NB4 (cell line): ENCODE measurements at places on chromosomes 3 and 15.

DNA sequence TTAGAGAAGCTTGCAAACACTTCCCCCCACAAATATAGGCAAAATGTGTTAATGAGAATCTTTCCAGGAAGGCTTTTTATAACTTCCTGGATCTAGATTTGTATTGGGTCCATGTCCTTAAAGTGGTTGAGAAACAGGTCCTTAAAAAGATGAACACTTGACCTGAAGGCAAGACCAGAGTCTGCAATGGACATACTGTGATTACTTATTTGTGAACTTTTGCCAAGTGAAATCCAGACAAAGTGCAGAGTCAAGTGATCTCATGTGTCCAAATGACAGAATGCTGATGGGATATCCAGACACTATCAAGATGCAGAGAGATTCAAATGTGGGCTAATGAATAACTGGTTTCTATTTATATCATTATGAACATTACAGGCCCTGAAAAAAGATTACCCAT is 43.8 kb downstream of the FRMD4B start:
- DNase-seq: no peak

DNA sequence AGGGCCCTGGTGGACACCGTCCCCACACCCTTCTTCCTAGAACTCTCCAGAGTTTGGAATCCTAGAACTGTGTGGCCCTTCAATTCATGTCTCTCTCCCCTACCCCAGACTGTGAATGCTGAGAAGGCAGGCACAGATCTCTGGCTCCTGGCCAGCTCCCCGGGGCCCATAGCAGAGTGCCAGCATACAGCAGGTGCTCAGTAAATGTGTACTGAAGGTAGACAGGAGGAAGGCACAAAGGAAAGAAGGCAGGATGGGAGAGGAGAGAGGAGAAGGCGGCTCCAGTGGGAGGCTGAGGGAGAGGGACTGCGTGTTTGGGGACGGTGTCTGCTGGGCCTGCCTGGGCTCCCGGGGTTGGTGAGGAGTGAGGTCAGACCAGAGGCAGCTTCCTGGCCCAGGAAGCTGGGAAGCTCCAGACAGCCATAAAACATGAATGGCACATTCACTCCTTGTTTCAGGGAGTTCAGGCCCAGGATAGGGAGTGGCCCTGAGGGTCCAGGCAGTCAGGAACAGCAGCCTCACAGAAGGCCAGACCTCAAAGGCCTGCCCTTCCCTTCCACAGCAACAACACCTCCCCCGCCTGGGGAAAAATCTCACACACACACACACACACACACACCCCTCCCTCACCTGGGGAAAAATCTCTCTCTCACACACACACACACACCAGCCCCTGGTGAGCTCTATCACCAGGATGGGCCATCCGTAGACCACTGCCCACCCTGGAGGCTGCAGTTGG is 137.1 kb upstream of the PRR20G start:
- no peak for DNase-seq

DNA sequence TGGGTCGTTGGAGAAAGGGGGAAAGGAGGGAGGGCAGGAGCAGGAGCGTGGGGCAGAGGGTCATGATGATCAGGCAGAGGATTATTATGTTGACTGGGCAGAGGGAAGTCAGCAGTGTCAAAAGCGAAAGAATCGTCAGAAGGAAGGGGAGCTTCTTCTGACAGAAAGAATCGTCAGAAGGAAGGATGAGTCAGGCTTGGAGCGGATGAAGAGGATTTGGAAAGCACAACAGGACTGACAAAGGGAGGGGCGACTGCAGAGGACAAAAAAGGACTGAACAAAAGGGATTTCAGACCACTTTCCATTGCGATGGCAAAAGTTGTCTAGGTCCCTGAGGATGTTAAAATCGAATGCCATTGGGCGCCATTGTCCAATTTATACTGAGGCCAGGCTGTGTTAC is 1053.5 kb downstream of the SI start:
- DNase-seq: no peak

DNA sequence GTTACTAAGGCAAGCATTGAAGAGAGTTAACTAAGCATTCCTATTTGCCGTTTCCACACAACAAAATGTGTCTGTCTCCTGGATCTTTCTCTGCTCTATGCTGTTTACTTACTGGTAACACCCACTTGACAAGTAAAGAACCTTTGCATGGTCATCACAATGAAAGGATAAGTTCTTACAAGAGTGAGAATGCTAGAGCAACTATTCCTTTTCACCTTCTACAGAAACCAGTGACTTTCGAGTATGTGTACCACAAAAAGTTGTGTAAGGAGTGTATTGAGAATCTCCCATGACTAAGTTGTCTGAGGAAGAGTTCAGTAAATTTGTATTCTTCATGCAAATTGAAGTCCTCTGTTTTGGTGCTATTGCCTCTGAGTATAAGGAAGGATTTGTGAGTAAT is 10.8 kb downstream of the TIPARP start:
- peak; percentile 18 for DNase-seq

- peak; percentile 73 for DNase-seq
Observed at GRCh38 chr3:119891944-119892721, 110.2 kb downstream of the NR1I2 start.

GRCh38 chr3:165434516-165434915 is 238.3 kb upstream of the SLITRK3 start:
- DNase-seq: no peak

- no peak for DNase-seq
Observed at GRCh38 chr3:59284926-59285325, 235.1 kb upstream of the CFAP20DC start.

DNA sequence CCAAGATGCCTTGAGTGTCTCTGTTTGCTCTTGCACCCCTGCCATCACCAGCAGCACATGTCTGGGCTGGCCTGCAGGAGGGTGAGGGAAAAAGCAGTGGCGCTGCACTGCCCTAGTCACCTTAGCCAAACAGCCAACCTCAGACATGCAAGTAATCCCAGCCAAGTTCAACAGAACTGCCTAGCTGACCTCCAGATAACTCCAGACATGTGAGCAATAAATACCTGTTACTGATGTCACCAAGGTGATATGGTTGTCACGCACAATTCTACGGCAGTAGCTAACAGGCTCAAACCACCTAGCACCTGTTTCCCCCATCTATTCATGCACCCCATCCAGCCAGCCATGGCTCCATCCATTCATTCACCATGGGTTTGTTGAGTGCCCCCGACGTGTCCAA is 99.9 kb downstream of the SRGAP3 start:
- DNase-seq: no peak

DNA sequence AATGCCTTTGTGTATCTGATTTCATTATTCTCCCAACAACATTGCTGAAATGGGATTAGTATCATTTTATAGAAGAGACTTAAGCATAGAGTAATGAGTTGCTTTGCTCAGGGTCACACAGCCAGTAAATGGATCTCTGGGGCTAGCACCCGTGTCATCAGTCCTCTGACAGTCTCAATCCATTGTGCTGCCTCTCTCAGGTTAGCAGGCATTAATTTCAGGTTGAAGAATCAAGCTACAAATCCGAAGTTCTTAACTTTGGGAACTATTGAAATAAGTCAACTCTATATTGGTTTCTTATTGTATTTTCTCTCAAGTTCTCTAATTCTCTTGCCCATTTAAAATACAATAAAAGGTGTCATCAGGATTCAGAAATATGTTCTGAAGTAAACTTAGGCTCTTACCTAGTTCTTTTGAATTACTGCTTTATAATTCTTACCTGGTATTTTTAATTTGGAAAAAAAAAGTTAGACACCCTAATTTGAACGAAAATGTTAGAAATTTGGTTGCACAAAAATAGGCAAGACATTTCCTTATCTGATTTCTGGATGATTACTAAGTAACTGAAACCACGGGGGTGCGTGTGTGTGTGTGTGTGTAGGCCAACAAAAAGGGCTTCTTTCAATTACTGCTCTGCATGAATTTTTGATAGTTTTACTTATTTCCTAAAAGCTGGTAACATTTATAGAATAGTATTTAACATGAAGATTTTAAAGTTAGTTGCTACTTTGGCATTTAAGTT is 189.8 kb downstream of the MBNL1 start:
- DNase-seq: peak; percentile 49

GRCh38 chr15:68303560-68304436 is 26.3 kb downstream of the FEM1B start:
- peak; percentile 19 for DNase-seq

- peak; percentile 75 for DNase-seq
Observed at GRCh38 chr3:51637941-51638471, 33.0 kb upstream of the TEX264 start.

DNA sequence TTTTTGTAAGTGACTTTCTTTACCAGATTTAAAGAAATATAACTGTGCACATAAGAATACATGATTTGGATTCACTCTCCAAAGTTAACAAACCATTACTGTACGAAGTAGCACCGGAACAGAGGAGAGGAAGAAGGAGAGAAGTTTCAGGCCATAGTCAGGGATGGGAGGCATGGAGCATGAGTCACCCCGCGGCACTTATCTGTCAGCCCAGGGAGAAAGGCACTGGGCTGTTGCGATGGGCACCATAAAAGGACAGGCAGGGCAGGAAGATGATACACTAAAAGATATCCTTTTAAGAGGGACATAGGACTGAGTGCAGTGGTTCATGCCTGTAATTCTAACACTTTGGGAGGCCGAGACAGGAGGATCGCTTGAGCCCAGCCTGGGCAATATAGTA is 37.0 kb downstream of the TTC23 start:
- DNase-seq: no peak

DNA sequence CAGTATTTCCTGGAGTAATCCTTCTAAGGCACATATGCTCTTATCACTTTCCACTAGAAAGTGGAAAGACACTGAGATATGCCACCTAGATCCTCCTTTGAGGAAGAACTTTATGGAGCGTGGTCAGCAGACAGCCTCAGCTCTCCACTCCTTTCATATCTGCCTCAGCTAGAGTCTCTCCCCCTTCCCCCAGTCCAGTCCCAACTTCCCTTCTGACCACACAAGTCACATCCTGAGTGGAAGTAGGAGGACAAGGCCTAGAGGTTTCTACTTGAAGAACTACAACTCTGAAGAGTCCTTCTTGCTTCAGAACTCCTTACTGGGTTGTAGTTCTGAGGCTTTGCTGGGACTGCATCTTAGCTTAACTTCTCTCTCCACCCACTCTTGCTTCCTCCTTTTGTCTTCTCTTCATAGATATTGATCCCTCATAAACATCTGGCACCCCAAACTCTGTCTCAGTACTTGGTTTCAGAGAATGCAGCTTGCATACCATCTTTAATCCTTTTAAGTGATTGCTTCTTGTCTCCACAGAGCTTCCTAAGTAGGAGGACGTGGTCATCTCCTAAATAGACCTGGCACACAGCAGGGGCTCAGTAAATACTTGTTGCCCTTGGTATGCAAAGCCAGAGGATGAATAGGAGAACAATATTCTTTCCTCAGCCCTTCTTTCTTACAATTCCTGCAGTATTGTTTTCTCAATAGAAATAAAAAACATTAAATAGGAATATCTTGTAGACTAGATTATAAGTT is 109.6 kb downstream of the OXSM start:
- no peak for DNase-seq

DNA sequence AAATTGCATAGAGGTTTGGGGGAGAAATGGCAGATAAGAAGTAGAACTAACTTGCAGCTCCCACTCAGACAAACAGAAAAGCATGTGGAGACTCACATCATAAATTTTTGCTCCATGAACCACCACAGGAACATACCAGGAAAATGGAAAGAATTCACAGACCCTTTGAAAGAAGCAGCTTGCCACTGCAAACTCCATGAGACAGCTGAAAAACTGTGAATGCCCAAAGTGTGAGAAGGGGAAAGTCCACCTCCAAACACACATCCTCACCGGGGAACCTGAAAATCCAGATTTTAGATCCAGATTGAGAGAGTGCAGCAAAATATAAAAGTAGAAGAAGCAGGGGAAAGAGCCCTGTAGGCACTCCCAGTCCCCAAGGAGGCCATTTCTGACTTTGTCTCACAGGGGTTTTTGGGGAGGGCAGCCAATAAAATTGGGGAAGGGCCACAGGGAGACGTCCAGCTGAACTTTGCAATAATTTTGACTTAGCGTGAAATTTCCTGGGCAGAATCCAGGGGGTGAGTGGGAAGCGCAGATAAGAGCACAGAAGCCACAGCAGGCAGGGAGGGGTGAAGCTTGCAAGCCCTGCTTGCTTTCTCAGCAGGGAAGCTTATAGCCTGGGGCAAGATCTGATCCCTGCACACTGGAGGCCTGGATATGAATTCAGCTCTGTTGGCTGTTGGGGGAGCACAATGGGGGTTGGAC is 183.4 kb upstream of the UBE2E2 start:
- DNase-seq: no peak

- DNase-seq: no peak
Observed at GRCh38 chr3:183581496-183582155, 26.1 kb upstream of the KLHL6 start.

DNA sequence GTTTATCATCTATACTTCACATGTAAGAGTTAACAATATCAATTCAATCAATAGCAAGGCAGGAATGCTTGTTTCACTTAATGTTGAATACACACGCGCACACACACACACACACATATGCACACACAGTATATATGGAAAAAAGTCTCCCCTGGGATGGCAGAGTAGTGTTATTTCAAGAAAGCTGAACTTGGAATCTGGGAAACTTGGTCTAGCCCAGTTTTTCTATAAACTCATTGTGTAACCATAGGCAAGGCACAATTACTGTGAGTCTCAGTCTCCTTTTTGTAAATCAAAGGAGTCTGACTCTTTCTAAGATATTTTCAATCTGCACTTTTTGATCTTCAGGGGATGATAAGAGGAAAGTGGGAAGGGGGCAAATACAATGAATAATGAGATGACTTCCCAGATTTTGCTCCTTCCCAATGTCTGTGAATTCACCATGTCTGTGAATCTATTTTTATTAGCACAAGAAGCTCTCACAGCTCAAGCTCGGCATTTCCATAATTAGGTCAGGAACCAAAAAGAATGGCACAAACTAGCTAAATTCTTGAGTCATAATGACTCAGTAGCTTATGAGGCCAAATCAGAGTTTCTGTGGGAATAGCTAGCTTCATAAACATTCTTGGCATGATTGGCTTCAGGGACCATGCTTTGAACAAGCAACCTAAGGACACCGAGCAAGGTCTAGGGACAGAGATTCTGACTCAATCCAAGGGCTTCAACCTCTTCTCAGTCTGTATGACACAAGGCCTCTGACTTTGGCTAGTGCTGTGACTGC is 227.4 kb upstream of the DCBLD2 start:
- no peak for DNase-seq

GRCh38 chr3:177035676-177036075 is 161.6 kb downstream of the TBL1XR1 start:
- no peak for DNase-seq

DNA sequence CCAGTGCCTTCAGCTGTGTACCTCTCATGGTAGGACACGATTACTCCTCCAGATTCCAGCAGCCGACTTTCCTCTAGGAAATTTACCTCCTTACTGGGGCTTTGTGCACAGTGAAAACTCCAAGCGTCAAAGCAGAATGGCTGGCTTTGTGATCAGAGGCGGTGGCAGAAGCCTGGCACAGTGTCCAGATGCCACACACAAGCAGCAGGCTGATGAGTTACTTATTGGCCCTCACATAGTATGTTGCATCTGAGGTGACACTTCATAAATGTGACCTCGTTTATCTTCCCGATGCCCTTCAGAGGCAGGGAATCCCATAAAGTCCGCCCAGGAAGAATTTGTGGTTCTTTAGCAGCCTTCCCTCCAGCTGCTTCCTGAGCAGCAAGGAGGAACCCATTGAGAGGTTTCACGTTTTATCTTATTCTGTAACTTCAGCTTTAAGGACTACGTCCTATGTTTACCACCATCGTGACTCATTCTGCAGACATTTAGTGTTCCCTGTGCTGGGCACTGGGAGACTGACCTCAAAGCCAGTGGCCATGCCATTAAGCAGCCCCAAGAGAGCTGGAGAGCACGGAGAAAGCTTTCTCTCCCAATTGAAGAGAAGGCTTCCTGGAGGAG is 107.1 kb upstream of the C15orf61 start:
- DNase-seq: no peak

- DNase-seq: peak; percentile 34
Observed at GRCh38 chr15:50224606-50225005, 40.9 kb downstream of the HDC start.
